ENCODE measurements at places on chromosomes 5 and 9.

GRCh38 chr9:34555002-34555348 is 32.2 kb upstream of the ENHO start:
- no peaks in the 10 kb centered on the region for H3K36me3 ChIP-seq
- peaks cover 30% of the 10 kb centered on the region for H3K4me1 ChIP-seq
- H3K4me3 ChIP-seq: no peak overlapping the region

GRCh38 chr5:93681432-93681831 is 60.0 kb downstream of the POU5F2 start:
- no peak for DNase-seq
- H3K27me3 ChIP-seq: no peaks in the 10 kb centered on the region
- H3K4me1 ChIP-seq: no peaks in the 10 kb centered on the region
- H3K27ac ChIP-seq: no peak overlapping the region

- H3K4me3 ChIP-seq: no peak overlapping the region
- no peaks in the 10 kb centered on the region for H3K4me1 ChIP-seq
- H3K27ac ChIP-seq: no peak overlapping the region
- no peaks in the 10 kb centered on the region for H3K36me3 ChIP-seq
- peaks cover 5% of the 10 kb centered on the region for H3K27me3 ChIP-seq
Measured at GRCh38 chr5:155773680-155774079, 553.3 kb upstream of the SGCD start.

DNA sequence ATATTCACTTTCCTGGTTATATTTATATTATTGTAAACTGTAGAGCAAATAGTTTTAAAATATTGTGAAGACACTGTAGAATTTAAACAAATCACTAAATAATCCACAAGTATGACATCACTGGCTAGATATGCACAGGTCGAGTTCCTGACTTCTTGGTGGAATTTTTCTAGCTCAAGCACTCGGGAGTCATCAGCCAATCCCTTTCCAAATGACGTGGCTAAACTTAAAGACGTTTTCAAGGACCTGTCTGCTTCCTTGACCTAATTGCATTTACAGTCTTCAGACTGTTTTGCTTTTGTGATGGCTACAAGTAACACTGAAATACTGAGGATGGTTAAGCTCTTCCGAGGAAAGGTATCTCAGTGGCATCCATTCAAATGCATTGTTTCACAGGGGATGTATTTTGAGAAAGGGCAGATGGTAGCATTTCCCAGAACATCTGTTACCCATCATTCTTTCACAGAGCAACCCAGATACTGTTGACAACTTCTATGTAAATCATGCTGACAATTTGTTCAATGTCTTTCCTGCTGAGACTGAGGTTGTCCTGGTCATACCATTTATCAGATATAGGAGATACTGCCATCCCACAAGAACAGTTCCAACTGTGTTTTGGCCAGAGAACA is 262.8 kb downstream of the CDH10 start:
- no peaks in the 10 kb centered on the region for H3K36me3 ChIP-seq
- H3K4me3 ChIP-seq: no peak overlapping the region

- H3K36me3 ChIP-seq: no peaks in the 10 kb centered on the region
- no peaks in the 10 kb centered on the region for H3K4me1 ChIP-seq
- no peak overlapping the region for H3K4me3 ChIP-seq
- no peaks in the 10 kb centered on the region for H3K27me3 ChIP-seq
- H3K27ac ChIP-seq: no peak overlapping the region
Measured at GRCh38 chr9:35569206-35569605, 35.9 kb upstream of the TESK1 start.

GRCh38 chr9:135302329-135303279 is 177.0 kb upstream of the PPP1R26 start:
- peaks cover 23% of the 10 kb centered on the region for H3K27me3 ChIP-seq
- H3K36me3 ChIP-seq: no peaks in the 10 kb centered on the region
- DNase-seq: no peak
- no peak overlapping the region for H3K4me3 ChIP-seq

DNA sequence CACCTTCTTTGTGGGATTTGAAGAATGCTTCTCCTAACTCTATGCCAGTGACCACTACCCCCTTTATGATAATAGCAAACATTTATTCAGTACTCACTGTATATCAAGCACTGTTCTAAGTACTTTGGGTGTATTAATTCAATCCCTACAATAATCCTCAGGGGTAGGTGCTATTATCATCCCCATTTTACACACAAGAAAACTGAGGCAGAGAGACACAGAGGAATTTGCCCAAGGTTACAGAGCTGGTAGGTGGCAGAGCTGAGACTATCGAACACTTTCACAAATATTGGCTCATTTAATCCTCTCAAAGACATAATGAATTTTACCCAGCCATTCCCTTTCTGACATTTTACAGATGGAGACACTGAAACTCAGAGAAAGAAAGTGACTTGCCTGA is 9.8 kb upstream of the LARP1 start:
- H3K4me3 ChIP-seq: no peak overlapping the region
- H3K27ac ChIP-seq: no peak overlapping the region
- no peak for DNase-seq
- H3K36me3 ChIP-seq: no peaks in the 10 kb centered on the region

Measured in hepatocyte (in vitro differentiated cells).